ENCODE measurements at places on chromosomes 5 and 9.

GRCh38 chr9:109161471-109161870 lies 5.6 kb downstream of the FRRS1L start:
- no peak for DNase-seq

DNA sequence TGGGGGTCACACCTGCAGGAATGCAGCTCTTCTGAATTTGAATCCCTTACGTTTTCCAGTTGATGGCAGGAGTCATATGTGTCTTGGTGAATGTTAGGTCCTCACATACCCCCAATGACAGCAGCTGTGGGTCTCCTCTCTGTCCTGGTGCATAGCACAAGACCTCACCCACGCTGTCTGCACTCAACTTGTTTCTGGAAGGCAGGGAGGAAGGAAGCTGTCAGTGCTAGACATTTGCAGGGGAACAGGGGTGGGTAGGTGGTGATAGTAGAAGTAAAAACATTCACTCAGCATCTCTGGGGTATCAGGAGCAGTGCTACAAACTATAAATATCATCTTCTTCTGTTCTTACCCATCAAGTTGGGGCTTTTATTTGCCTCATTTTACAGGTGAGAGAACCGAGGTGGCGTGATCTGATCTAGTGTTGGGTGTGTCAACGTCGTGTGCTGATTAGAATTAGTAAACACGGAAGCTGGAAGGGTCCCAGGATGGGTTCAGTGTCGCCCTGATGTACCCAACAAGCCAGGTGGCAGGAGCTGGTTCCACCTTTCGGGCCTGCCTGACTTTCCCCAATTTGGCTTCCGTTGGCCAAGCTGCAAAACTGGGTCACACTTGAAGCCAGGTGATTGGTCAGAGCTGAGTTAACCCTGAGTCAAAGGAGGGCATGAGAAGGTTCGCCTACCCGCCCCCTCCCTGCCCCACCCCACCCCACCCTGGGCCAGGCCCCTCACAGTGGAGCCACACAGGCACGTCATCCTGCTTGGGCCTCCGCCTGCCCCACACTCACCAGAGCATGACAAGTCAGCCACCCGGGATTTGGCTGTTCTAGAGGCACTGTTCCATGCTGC lies 15.8 kb downstream of the ERGIC1 start:
- DNase-seq, result no peak

DNA sequence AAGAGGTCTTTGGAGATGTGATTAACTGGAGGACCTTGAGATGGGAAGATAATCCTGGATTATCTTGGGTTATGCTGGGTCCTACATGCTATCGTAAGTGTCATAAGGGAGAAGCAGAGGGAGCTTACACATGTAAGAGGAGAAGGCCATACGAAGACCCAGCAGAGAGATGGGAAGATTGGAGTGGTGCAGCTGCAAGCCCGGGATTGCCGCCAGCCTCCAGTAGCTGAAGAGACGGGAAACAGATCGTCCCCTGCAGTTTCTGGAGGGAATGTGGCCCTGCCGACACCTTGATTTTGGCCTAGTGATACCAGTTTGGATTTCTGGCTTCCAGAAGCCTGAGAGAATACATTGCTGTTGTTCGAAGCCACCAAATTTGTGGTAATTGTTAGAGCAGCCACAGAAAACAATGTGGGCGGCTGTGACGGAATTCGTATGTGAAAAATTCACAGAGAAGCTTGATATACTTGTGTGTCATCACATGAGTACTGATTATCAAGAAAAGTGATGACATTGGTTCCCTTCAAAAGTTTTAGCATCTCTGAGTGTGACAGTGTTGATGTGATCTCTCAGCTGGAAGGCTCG lies 86.9 kb downstream of the CYFIP2 start:
- no peak for DNase-seq

DNA sequence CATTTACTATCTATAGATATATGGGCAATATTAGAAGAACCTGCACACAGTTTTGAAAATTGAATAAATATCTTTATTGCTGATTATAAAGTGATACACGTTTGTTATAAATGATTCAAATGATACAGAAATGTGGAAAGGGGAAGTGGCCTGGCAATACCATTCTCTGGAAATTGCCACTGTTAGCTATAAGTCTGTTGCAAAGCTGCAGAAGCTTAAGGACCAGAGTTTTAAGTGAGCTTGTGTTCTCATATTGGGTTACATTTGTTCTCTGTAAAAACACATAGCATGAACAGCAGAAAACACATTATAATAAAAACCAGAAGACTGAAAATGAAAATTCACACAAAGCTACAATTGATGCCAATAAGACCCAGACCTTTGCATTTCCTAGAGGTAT lies 59.6 kb downstream of the RASGRF2 start:
- no peak for DNase-seq

GRCh38 chr9:15469862-15470261 lies 40.9 kb downstream of the PSIP1 start:
- DNase-seq, result peak; percentile 12

GRCh38 chr5:163306421-163306820 lies 131.0 kb upstream of the CCNG1 start:
- DNase-seq, result peak; percentile 12

GRCh38 chr9:110521206-110521605 lies 58.3 kb downstream of the SVEP1 start:
- DNase-seq, result no peak

- DNase-seq, result no peak
These were observed 12.4 kb downstream of the ANKH start for GRCh38 chr5:14859150-14859549.

DNA sequence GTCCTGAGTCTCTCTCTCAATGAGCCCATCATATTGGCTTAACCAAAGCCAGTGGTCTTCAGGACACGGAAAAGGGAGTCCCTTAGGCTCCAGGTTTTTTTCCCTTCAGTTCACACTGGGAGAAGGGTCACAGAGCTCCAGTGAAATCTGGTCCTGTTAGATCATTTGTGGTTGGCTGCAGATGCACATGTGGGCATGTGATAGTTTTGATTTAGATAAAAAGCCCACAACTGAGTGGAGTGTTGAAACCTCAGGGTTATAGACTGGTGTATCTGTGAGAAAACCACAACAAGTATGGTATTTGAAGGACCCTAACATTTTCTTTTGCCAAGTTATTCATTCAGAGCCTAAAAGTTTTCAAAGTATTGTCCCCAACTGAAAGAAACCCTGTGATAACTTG lies 46.7 kb downstream of the PRLR start:
- DNase-seq, result no peak

DNA sequence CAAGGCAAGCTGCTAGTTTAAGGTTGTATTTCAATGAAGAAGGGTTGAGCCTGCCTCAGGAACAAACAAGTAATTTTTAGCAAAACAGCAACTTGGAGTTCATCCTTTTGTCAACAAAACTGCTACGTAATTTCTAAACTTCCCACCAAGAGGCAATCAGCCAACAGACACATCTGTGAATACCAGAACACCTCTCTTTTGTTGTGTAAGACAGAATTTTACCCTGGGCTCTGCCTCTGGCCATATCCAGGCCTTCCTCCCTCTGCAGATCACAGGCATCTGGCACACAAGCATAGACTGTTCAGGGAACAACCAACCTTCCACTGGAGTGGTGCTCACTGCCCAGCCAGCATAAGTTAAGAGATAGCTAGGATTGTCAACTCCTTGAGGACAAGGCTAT lies 409.0 kb downstream of the SPOCK1 start:
- DNase-seq, result no peak

DNA sequence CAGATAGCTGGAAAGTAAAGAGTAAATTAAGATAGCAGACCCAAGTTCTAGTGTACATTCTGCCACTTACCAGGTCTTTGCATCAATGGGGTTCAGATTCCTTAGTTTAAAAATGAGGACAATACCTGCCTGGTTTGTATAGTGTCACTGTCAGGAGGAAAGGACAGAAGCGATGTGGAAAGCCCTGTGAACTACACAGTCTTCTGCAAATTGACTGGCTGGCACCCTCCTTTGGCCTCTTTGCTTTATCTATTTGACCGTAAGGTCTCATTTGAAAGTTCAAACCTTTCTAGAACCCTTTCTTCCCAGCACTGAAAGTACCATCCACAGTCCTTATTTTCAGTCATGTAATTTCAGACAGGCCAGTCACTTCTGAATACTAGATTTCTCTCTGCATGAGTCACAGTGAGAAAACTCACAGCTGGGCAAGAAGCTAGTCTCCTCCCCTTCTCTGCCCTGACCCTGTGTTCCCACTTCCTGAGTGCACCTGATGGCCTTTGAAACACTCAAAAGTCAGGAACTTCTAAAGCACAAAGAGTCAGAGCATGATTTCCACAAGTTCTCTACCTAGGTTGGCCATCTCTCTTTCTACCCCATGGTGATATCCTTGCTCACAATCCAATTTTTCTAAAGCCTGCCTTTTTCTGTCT lies 91.3 kb upstream of the RASEF start:
- peak; percentile 67 for DNase-seq

DNA sequence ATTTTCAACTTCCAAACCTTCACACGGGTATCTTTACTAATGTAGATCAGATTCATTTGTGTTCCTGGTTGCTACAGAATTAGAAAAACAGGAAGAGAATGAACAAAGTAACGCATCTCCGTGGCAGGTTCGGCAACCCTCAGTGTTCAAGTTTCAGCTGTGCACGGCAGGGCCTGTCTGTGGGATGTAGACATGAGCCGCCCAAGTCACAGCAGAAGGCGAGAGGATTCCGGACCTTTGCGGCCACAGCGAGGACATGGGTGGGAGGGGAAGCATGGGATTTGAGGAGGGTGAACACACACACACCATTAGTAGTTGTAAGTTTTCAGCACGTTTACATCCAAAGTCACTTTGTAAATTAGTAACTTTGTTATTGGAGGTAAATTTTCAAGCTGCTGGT lies 31.7 kb upstream of the CEP72 start:
- DNase-seq, result no peak

GRCh38 chr5:154944716-154945115 lies 3.8 kb downstream of the MRPL22 start:
- no peak for DNase-seq

- DNase-seq, result no peak
These were observed 5.5 kb downstream of the SOHLH1 start for GRCh38 chr9:135693771-135694170.

DNA sequence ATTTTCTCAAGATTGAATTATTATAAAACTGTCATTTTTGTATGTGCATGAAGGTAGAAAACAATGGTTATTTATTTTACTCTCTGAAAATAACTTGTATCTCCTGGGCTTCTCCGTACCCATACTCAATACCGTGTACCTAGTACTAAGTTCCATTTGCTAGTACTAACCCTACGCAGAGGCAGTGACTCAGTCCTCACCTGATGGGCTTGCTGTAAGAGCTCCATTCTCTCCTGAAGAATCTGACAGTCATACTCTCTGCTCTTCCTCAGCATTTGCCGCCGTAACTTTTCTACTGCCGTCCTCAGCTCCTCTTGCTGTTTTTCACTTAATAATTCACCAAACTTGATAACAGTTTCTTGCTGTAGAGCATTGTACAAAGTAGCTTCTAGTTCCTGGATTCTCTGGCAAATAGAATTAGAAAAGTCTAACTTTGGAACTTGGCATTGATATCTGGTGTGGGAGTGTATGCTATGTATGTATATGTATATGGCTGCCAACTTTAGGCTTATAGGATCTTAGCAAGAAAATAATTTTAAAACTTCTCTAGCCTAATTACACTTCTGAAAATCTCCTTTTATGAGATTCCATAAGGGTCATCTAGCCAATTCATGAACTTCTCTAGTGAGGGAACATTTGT lies 108.0 kb upstream of the DPYSL3 start:
- DNase-seq, result no peak

DNA sequence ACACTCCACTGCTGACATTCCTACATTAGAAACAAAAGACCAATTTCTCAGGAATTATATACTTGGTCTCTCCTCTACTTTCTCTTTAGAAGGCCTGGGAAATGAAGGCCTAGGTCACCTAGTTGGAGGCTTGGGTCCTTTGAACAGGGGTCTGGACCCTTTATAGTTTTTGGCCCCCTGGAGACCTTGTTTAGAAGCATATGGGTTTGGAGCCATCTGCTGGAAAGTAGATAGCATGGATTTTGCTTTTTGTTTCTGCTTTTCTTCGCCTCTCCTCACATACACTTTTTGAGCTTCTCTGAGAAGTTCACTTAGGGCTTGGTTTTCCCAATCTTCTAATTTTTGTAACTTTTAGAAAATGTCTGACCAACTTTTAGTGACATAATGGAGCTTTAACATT lies 67.1 kb upstream of the CDK20 start:
- DNase-seq, result peak; percentile 64

GRCh38 chr5:172886974-172887501 lies 53.0 kb downstream of the ERGIC1 start:
- DNase-seq, result peak; percentile 99

- DNase-seq, result peak; percentile 14
These were observed 13.8 kb downstream of the AOPEP start for GRCh38 chr9:94740145-94740840.

DNA sequence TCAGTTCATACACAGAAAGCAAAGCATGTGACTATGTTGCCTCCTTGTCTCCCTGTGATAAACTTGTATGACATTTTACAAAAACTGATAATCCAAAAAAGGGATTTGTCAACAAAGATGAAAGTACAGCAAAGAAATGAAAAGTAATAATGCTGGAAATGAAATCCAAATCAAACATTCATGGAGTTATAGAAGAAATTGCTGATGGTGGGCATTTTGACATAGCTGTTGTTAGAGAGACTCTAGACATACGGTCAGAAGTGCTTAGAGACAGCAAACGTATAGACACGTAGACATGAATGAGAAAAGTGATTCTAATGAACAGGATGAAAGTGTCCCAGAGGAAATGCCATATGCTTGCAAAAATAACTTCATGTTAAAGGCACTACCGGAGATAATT lies 186.9 kb upstream of the RGMB start:
- no peak for DNase-seq

DNA sequence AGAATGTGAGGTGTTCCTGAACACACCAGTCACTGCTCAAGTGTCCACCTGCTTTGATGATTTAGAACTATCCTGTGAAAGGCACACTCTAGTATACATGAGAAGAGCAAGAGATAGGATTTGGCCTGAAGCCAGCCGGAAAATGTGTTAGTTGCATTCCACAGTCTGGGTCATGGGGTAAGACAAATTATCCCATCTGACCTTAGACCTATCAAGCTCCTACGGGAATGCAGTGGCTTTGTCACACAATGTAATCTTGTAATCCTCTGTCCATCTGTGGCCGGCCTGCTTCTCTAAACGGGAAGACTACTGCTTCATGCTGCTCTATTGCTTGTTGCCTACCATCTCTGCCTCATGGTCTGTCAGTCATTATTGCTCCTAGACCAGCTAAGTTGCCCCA lies 92.4 kb upstream of the PRRC1 start:
- DNase-seq, result peak; percentile 47

GRCh38 chr5:31939151-31939550 lies 235.0 kb downstream of the GOLPH3 start:
- DNase-seq, result peak; percentile 41

DNA sequence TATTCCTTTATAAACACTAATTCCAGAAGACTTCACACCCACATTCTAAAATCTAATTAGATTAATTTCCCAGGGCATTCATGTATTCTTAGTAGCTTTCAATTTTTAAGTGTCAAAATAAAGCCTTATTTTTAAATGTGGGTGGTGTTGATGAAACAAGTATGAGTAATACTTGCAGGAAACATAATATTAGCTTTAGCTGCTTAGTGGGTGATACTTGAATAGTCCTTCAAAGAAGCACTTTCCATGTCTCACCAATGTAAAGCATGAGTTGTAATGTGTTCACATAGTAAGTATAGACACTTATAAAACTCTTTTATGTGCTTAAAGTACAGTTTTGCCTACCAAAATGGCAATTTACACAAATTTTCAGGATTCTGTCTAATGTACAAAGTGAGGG lies 6.9 kb downstream of the FNBP1 start:
- peak; percentile 67 for DNase-seq

- peak; percentile 44 for DNase-seq
These were observed 559 bp downstream of the ROR2 start for GRCh38 chr9:91949392-91949945.

GRCh38 chr5:119078861-119079260 lies 8.0 kb downstream of the DMXL1 start:
- DNase-seq, result peak; percentile 48

GRCh38 chr5:40037713-40038112 lies 612.9 kb upstream of the DAB2 start:
- no peak for DNase-seq

Measured in choroid plexus epithelial cell (primary cell).